ENCODE measurements at places on chromosomes 2 and 18.
A peak's percentile ranks its signal among the peaks of the same experiment; 100 is the strongest.

DNA sequence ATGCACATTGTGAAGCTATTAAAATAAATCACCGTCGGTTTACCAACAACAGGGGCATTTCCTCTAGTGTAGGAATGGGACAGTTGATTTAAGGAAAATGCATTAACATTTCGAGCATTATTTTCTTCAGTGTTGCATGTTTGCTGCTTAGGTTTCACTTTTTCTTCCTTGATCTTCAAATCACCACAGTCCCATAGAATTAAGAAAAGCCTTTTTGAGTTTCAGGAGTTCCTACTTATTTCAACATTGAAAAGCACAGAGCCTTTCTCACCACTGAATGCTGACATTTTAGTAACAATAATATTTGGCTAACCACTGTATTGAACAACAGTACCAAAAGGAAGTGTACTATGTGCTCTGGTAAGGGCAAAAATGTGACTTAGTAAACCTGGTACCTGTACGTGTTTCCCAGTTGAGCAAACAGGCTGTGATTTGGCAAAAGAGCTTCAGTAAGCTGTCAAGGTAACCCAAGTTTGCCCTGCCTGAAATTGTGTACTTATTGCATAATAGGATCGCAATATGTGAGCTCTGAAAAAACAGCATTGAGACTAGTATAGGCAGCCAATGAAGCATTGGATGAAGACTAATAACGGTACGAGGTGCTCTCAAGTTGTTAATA, 2.2 kb downstream of the LRRTM4 start:
- DNase-seq = no peak

DNA sequence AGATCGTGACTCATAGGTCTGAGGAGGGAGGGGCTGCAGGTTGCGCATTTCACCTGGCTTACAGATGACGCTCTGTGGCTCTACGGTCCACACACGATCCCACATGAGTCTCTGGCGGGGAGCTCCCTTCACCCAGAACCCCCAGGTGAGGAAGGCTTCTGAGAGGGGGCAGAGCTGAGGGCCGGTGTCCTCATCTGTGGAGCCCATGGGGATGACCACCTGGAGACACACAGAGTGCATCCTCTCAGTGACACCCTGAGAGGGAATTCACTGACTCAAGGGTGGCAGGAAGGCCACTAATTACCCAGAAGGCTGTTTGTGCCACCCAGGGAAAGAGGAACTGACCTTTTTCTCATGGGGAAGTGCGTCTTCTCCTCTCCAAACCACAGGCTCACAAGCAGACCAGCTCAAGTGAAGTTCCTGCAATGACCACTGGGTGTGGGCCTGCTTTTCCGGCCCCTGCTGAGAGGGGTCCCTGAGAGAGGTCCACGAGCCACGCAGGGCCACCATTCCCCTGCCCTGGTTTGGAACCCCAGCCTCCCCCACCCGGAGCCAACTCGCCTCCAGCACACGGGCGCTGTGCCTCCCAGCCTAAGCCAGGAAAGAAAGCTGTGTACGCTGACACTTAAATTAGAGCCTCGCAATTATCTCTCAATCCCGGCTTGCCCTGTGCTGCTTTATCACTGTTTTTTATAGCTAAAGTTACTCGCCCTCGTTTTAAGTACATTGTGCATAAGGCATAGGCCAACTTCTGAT, 114.1 kb downstream of the BCL11A start:
- DNase-seq = no peak

DNA sequence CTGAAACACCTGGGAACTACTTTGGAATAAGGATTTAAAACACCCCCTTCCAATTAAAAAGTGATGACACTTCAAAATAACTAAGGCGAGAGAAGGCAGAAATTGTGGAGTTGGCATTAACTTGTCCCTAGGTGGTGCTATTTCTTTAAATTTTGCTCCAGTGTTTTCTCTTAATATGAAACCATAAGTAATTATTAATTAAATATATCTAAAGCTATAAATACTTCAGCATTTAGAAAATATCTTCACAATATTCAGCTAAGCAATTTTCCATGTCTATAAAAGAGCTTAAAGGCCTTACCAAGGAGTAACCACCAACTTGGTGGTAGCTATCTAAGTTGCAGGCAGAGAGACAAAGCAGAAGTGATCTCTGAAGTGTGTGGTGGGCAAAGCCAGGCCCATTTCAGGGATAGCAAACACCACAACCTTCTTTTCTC, 186.8 kb upstream of the PGAP1 start:
- peak; percentile 38 for DNase-seq

- DNase-seq = no peak
Observed at GRCh38 chr2:60484133-60484645, 69.3 kb downstream of the BCL11A start.

GRCh38 chr2:241052677-241053360, 49.3 kb downstream of the MTERF4 start:
- no peak for DNase-seq

DNA sequence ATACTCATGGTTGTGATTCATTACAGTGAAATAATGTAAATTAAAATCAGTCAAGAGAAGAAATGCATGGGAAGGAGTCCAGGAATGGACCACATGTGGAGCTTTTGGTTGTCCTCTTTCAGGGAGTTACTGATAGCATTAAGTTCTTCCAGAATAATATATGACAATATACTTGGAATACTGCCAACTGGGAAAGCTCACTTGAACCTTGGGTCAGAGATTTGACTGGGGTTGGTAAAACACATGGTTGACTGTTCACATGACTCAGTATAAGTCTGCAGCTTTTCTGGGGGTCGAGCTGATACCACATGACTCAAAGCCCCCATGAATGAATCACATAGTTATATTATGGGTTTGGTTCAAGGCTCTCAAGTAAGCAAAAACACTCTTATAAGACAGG, 1109.0 kb upstream of the CHAC2 start:
- DNase-seq = no peak

DNA sequence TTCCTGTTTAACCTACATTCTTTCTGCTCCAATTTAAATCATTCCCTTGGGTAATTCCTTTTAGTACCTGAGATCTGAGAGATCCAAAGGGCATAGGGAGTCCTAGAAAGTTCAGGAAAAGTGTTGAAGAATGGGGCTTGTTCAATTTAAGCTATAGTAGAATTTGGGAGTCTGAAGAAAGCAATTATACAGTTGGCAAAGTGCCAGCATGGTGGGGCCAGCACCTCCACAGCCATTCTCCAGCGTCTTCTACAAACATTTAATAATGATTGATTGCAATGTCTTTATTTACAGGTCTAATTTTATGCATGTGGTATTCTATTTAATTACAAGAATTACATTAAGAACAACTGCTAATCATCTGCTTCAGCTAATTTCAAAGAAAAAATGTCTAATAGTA, 957.7 kb upstream of the GYPC start:
- no peak for DNase-seq

DNA sequence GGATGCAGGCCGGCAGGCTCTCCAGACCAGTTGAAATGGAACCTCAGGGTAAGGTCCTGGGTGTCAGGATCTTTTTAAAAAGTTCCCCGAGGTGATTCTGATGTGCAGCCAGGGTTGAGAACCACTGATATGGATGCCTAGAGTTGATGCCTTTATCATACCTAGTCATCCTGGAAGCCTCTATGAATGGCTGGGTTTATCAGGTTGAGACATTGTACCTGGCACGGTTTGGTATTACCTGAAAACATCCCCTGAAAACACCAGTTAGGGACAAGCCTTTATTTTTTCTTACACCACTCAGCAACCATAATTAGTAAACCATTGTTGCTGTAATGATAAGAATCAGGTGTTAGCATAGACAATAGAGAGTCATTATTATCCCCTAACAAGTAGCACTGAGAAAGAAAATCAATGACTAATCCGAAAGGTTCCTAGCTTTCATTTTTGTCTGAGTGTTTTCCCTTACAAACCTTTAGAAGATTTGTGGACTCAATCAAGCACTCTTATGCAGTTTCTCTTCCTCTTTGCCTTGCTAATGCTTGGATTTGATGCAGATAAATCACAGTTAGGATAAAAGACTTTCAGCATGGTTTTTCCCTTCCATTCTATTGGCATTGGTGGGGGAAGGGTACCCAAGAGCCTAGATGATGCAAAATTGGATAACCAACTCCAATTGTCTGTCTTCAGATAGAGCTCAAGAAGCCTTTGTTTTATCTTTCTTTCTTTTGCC, 116.5 kb upstream of the LYPD6 start:
- no peak for DNase-seq

GRCh38 chr2:135916207-135916606, 40.0 kb upstream of the MCM6 start:
- no peak for DNase-seq

- no peak for DNase-seq
Observed at GRCh38 chr2:176944998-176945397, 267.6 kb upstream of the HNRNPA3 start.

- no peak for DNase-seq
Observed at GRCh38 chr18:69291755-69292154, 108.9 kb upstream of the DOK6 start.

GRCh38 chr2:28408764-28409599, 16.3 kb downstream of the FOSL2 start:
- DNase-seq = peak; percentile 90

GRCh38 chr2:7452110-7452876, 535.1 kb downstream of the RNF144A start:
- DNase-seq = no peak

DNA sequence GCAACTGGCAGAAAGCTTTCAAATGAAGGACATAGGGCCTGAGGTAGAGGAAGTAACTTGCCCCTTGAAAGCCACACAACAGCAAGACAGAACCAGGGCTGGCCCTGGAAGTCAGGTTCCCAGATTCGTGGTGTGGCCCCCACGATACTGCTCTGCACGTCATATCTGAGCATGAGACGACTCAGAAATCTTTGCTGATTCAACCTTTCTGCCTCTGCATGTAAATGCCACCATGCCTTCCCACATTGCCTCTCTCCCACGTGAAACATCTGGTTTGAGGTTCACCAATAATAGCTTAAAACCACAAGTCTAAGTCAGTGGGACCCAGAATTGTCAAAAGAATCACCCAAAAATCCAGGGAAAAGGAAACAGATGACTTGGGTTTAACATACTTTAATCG, 214.0 kb upstream of the TRIB2 start:
- no peak for DNase-seq

GRCh38 chr2:230891509-230891908, 26.8 kb downstream of the ITM2C start:
- DNase-seq = no peak

- DNase-seq = no peak
Observed at GRCh38 chr2:186515376-186515775, 29.3 kb downstream of the ZC3H15 start.

GRCh38 chr2:222862106-222862908, 1.5 kb downstream of the ACSL3 start:
- no peak for DNase-seq

GRCh38 chr2:26580151-26580550, 61.0 kb downstream of the CIB4 start:
- no peak for DNase-seq

DNA sequence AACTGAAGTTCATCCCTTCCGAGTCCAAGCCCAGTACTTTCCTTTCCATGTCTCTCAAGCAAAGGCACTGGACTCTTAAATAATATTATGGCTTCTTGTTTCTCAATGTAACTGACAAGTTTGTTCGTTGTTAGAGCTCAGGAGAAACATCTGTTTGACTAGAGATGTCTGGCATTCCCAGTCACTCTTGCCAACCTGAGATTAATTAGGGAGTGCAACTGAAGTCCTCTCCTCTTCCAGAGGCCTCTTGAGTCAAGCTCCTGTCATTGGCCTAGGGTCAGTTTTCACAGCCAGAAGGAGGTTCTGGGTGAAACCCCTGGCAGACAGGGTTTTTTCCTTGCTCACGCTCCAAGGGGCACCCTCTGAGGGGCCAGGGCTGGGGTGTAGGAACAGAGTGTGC, 196.1 kb downstream of the AGPS start:
- DNase-seq = no peak

DNA sequence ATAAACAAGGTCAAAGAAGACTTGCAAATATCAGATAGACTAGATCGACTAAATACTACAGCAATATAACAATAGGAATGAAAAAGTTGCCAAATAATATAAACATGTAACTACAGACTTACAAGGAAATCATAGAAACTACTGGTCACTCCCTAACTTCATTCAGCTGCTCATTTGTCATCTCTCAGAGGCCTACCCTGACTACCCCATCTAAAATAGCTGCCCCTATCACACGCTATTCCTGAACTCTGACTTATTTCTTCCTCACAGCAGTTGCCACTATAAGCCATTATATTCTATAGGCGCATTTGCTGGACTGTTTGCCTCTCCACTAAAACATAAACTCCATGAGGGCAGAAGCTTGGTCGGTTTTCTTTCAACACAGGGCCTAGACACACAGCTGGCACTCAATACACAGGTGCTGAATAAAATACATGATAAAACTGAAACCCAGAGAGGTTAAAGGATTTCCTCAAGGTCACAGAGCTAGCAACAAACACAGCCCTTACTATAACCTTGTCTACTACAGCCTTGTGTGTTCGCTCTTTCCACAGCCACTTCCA, 1.8 kb downstream of the STRN start:
- no peak for DNase-seq

DNA sequence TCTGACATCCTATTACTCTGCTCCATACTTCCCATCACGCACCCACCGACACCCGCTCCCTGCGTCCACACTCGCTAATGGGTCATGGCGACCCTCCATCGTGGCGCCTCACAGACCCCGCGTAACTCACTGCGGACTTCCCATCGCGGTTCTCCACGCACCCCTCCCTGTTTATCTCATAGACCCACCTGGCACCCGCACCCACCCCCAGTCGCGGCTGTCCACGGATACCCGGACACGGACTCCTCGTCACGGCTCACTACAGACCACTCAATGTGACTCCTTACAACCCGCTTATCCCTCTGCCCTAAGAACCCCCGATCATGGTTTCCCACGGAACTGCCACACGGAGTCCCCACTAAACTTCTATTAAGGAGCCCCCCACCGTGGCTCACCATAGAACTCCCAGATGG, 458 bp downstream of the CXXC1 start:
- peak; percentile 59 for DNase-seq

GRCh38 chr2:235968616-235969324, 199.4 kb downstream of the GBX2 start:
- no peak for DNase-seq

GRCh38 chr2:233780771-233781170, 2.6 kb downstream of the MROH2A start:
- no peak for DNase-seq

DNA sequence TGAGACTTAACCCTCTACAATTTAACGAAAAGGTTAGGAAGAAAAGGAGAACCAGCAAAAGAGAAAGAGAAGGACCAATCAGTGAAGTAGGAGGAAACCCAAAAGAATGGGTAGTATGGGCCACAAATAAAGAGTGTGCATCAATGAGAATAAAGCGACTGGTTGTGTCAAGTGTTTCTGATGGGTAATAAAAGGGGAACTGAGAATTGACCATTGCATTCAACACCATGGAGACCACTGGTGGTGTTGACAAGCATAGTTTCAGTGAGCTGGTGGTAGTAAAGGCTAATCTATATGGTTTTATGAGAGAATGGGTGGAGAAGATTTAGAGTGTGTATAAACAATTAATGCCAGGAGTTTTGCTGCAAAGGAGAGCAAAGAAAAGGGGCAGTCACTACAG, 75.4 kb downstream of the CSRNP3 start:
- no peak for DNase-seq

- DNase-seq = no peak
Observed at GRCh38 chr18:47731276-47731675, 199.2 kb downstream of the SMAD2 start.
